ENCODE measurements at places on chromosomes 5 and 9. TPM values are rescaled to one million over a fixed set of nuclear protein-coding genes. Genes with fewer than 3 reads are reported as not detected.
A peak's percentile ranks its signal among the peaks of the same experiment; 100 is the strongest.

Gene ADAMTSL1
- under 0.01 TPM for total RNA-seq

Gene CD14
- total RNA-seq = 5.4 TPM

Gene CBY3
- 1.3 TPM for total RNA-seq

Gene BDP1
- 12.4 TPM for total RNA-seq

Gene SMIM32
- total RNA-seq = not detected

Gene DAB2IP
- 0.81 TPM for total RNA-seq

Gene HTR4
- total RNA-seq = under 0.01 TPM

DNA sequence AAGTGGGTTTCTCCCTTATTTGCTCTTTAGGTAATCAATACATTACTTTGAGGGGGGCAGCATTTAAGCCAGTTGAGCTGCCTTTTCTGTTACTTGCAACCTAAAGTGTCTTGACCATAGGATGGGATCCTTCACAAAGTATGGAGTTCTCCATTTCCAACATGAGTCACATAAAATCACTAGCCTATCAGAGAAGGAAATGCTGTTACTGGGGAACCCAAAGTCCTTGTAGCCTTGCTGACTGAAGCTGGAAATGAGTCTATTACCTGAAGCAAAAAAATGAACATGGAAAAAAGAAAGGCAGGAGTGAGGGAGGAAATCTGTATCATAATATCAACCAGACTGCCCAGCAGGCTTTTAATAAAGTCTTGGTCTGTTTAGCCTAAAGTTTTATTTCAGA is 42.8 kb upstream of the SLIT3 start:
- no peak for DNase-seq

DNA sequence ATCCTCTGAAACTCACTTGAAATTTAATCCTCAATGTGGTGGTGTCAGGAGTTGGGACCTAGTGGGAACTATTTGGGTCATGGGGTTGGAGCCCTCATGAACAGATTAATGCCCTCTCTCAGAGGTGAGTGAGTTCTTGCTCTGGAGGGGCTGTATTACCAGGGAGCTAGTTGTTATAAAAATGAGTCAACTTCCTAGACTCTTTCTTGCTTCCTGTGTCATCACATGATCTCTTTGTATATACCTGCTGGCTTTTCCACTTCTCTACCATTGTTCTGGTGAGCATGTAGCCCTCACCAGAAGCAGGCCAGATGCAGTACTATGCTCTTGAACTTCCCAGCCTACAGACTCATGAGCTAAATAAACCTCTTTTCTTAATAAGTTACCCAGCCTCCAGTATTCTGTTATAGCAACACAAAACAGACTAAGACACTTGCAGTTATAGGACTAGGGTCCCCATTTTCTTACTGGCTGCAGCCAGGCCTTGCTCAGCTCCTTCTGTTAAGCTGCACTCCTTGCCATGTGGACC is 127.5 kb downstream of the SUSD1 start:
- DNase-seq = no peak

DNA sequence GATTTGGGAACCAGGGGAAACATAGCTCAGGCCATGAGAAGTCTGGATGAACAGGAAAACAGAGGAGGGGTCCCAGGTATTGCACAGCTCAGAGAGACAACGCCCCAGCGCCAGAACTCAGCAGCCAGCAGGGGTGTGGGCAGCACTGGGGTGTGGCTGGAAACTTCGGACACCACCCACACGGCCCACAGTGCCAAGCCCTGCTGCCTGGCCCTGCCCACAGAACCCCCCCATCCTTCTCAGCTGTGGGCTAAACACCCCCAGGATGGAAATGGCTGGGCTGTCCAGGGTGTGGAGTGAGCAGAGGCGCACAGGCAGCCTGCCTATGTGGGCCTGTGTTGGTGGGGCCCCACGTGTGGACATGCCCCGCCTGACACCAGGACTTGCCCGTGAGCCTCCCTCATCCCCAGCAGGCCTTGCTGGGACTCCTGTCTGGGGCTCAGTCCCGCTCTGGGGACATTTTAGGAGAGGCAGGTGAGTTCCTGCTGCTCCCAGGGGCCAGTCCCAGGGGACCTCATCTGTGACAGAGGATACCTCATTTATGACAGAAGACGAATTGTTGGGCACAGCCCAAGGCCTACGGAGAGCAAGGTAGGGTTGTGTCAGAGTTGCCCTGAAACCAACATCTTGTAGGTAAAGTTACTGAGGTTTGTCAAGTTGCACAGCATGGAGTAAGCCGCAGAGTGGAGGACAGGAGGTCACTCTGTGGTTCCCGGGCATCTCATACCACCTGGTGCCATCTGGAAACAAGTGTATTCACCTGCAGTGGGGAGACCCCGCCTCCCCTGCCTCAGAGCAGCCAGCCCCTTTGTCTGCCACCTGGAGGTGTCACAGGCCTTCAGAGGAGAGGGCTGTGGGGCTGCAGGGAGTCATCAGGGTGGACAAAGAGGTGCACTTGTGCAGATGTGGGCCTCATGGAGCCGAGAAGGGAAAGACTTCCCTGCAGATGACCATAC is 183.2 kb downstream of the AUH start:
- DNase-seq = no peak

DNA sequence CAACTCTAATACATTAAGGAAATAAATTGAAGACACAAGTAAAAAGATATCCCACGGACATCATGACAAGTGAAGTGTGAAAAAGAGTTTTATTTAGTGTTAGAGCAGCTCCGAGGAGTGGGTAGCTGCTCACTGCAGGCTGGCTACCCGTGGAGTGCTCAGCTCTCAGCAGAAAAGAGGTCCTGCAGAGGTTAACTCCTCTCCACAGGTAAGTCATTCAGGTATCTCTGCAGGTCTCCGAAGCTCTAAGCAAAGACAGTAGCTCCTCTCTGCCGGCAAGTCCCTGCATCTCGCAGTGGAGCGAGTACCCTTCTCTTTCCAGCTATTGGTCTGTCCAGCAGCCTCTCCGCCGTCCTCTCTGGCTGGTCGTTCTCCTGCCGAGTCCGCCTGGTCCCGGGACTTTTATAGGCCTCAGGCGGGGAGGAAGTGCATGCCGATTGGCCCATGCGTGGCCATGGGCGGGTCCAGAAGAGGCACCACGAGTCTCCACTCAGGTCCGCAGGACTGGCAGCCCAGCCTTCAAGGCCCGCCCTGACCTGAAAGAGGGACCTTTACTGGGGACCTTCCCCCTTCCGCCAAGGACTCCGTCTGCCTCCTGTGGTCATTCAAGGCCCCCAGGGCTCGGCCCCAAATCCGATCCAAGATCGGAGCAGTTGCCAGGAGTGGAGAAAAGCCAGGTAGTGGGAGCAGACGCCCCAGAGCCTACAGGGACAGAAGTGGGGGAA is 29.9 kb downstream of the BTNL9 start:
- DNase-seq = no peak

GRCh38 chr5:139633295-139634027 is 14.7 kb upstream of the CXXC5 start:
- DNase-seq = peak; percentile 80

DNA sequence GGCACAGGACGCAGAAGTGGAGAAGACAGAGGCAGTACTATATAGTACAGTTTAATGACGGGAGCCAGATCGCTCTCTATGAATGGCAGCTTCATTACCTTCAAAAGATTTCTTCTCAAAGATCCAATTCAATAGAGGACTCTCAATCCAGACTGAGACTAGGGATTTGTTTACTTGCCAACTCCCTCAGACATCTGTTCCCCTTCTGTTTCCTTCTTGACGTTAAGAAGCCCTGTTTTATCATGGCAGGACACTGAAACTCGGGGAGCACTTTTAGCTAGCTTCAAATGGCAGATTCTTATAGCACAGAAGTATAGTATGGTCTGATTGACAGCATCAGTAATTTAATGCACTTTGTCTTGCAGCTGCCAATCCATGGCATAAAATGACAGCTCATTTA is 747.3 kb upstream of the C9orf72 start:
- DNase-seq = no peak

DNA sequence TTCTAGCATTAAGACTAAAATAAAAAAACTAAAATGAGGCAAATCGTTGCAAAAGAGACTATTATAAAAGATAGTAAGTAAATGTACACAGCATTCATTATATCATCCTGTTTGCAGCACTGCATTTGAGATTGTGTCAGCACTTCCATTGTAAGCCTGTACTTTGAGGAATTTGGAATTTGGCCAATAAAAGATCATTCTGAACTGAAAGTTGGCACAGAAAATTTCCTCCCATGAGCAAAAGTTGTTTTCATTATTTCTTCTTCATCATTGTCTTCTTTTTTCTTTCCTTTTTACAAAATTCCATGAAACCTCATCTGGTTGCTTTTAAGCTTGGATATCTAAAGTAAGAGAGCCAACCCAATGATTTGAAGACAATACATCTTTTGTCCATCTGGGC is 199.3 kb upstream of the ADAMTSL1 start:
- no peak for DNase-seq

DNA sequence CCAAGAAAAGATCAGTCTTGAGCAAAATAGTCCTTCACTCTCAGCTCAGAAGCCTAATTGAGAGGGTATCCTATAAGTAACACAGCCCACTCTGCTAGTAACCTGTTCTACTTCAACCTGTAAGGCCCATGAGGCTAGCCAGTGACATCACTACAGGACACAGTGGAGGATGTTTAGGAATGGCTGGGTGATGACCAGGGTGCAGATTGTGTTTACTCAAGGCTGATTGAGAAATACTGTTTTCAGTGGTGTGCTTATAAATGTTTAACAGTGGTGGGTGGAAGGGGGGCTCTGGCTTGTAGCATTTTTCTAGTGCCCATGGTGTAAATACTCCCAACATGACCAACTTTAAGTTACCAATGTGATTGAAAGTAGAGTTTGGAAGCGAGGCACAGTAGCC is 159.8 kb upstream of the CCDC152 start:
- no peak for DNase-seq

- no peak for DNase-seq
Observed at GRCh38 chr5:179863449-179864085, 5.0 kb upstream of the MRNIP start.

- peak; percentile 67 for DNase-seq
Observed at GRCh38 chr9:99000476-99001395, 57.0 kb downstream of the COL15A1 start.

DNA sequence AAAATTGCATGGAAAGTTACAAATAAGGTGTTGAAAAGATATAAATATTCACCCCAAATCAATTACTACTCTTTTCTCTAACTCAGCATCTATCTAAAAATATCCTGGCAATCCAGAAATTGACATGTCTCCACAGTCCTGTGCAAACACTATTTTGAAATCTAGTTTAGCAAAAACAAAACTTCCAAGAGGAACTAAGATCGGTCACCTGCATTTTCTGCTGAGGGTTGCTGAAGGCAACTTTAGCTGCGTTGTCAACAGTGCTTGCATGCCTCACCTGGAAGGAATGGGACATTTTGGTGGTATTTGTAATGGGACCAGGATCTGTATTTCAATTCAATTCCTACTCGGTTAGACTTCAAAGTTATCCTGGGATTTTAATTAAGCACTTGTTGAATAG is 398.3 kb downstream of the NTRK2 start:
- no peak for DNase-seq

GRCh38 chr5:1916041-1917001 is 33.6 kb upstream of the IRX4 start:
- no peak for DNase-seq

DNA sequence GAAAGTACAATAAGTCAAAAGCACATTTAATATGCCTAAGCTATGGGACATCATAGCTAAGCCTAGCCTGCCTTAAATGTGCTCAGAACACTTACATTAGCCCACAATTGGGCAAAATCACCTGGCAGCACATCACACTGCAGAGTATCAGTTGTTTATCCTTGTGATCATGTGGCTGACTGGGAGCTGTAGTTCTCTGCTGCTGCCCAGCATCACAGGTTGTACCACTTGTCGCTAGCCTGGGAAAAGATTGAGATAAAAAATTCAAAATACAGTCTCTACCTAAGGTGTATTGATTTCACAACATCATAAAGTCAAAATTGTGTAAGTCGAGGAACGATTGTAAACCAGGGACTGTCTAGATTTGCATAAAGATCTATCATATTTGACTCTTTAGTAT is 58.6 kb downstream of the CAMK4 start:
- DNase-seq = no peak

DNA sequence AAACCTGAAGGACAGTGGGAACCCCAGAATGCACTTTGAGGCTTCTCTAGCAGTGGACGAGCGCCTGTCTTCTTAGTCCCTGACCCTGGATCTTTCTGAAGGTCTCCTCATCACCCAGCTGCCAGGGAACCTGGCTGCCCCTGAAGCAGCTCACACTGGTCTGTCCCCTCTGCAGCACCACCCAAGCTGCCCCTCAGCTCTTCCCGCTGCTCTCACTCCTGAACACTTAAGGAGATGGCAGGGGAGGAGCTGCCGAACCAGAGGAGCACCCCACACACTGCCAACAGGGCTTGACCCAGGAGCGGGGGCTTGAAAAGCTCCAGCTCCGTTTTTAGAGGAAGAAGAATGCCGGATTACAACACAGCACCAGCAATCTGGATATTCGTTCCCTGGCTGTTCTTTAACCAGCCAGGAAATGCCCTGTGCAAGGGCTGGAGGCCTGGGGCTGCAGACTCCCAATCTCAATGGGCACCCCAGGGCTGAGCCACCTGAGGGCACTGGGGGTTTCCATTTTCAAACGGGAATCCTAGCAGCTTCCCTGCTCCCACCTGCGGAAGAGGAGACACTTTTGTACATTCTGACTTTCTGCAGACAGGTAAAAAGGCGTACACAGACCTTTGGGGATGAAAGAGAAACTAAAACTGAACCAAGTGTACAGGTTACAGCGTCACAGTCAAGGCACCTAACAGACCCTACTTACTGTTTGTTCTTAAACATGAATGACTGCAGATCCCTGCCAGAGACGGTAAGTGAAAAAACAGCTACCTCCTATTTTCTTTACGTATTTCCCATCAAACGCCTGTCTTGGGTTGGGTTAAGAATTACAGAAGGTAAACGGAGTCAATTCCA is 36.3 kb downstream of the GOLM1 start:
- no peak for DNase-seq

DNA sequence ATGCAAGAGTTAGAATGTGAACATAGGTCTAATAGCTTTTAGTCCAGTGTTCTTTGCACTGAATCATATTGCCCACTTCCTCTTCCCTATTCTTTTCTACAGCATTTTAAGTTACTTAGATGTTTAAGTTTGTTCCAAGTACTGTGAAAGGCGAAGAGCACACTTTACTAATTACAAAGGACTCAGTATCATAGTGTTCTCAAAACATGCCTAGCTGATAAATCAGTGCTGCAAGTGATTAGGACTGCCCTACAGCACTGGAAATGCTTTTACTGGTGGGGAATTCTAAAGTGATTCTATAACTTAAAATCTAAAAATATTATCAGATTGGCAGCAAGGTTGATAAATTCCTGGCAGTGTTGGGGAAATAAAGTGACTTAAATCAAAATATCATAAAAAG is 177.9 kb upstream of the KCNN2 start:
- no peak for DNase-seq

- DNase-seq = no peak
Observed at GRCh38 chr9:86274821-86275643, 7.3 kb downstream of the ISCA1 start.

DNA sequence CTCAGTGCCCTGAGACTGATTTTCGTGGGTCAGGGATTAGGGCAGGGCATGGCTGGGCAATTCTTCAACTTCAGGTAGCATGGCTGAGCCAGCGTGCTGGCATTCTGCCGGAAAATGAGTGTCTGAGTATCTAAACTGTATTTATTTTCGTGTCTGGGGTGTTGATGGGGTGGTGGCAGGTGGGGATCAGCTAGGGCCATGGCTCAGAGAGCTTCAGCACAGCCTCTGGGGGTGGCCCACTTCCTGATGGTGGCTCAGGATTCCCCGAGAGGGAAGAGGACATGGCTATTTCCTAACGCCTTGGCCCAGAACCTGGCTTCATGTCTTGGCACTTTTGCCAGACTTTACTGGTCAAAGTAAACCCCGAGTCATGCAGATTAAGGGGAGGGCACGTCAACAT is 260.5 kb downstream of the GADD45G start:
- DNase-seq = no peak

- no peak for DNase-seq
Observed at GRCh38 chr5:107593009-107593408, 77.7 kb downstream of the EFNA5 start.

GRCh38 chr9:85466834-85467233 is 274.9 kb downstream of the AGTPBP1 start:
- DNase-seq = no peak

Measured in hematopoietic multipotent progenitor cell (in vitro differentiated cells).